ENCODE measurements at places on chromosomes 7 and 10.

DNA sequence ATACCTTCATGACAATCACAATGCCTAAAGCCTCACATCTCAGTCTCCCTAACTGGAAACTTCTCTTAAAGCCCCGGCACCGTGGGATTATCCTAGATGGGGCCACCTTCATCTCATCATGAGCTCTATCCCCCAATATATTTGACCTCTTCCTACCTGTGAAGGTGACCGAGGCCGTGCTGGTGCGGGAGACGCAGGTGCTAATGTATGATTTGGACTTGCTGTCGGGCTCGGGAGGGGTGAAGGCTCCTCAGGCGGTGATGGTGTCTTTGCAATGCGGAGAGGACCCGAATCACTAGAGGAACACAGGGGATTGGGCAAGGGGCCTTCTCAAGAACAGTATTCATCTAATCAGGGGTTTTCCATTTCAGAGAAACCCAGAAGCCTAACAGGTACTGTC lies 168.4 kb downstream of the AMPH start:
- peak; percentile 0 for DNase-seq

DNA sequence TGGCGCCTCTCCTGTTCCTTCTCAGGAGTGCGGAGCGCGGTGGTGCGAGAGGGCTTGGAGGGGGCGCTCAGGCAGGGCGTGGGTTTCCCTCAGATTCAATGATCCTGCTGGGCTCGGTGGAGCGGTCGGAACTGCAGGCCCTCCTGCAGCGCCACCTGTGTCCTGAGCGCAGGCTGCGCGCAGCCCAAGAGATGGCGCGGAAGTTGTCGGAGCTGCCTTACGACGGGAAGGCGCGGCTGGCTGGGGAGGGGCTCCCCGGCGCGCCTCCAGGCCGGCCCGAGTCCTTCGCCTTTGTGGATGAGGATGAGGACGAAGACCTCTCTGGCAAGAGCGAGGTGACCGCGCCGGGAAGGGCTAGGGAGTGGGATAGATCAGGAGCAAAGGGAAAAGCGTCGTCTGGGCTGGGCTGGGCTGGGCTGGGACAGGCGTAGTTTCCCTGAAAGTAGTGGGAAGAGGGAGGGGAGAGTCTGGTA lies 17.0 kb downstream of the FAM131B start:
- DNase-seq: peak; percentile 23

DNA sequence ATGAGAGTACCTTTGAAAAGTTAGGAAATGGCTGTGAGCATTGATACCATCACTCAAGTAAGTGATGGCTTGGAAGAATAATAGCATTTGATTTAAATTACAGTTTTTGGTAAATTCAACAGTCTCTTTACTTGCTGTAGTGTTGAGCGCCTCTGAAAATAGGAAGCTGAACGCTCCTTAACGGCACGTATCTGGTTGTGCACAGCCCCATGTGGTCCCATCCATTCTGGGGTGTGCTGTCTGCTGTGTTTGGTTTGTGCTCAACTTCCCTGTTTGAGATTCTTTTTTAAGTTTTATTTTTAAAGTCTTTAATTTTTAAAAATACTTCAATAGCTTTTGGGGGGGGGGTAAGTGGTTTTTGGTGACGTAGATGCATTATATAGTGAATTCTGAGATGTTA lies 51.5 kb downstream of the DNAJB6 start:
- no peak for DNase-seq

DNA sequence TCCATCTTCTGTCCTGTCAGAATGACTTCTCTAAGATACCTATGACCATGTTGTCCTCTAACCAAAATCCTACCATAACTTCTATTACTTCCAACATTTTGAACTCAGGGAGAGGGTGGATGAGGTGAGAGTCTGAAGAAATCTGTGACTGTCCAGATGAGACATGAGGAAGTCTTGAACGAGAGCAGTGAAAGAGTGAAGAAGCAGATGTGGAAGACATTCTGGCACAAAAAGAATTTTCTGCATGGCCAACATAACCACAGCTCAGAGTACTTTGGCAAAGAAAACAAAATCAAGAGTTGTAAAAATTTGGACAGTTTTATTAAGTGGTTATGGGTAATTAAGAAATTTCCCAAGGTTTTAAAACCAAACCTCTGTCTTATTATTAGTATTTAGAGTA lies 141.6 kb downstream of the CPEB3 start:
- DNase-seq: no peak

DNA sequence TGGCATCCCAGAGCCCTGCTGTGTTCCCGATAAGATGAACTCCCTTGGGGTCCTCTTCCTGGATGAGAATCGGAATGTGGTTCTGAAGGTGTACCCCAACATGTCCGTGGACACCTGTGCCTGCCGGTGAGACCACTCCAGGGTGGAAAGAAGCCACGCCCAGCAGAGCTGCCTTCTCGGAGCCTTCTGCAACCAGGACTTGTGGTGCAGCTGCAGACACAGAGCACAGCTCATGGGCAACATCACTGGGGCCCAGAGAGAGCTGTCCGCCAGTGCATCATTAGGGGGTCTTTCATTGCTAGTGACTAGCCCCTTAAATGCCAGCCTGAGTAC lies 9.6 kb upstream of the GDF2 start:
- no peak for DNase-seq

- no peak for DNase-seq
Observed at GRCh38 chr7:2984091-2984490, 59.6 kb downstream of the CARD11 start.

- DNase-seq: no peak
Observed at GRCh38 chr7:138893258-138893657, 87.9 kb downstream of the KIAA1549 start.

DNA sequence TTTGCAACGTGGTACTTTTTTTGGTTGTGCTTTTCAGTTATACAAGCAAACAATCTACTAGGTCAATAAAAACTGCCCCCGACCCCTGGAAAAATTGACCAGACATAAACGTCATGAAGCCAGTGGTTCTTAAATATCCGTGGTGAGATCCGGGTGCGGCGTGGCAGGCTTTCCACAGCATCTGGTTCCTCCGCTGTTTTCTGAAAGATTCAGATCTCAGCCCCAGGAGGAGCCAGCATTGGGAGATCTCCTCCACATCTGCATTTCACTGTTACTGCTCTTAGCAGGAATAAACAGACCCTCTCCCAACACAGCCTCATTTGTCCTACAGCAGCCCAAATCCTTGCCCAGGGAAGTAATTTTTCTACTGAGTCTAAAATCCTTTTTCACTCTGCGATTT lies 664.3 kb upstream of the FOXK1 start:
- DNase-seq: no peak

DNA sequence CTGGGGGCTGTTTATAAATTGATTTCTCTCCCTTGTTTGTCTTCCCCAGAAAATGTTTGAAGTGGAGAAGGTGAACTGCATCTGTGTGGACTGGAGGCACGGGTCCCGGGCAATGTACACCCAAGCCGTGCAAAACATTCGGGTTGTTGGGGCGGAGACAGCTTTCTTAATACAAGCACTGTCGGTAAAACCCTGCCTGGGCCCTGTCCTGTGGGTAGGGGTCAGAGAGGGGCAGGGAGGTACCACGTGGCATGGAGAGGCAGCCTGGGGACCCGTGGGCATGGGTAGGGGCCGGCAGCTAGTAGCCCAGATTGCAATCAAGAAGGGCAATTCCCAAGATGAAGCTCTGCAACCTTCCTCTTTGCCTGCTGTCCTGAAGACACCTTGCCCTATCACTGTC lies 6.1 kb downstream of the PNLIPRP2 start:
- no peak for DNase-seq

- DNase-seq: no peak
Observed at GRCh38 chr10:77138541-77138940, 499.1 kb downstream of the KCNMA1 start.

- DNase-seq: no peak
Observed at GRCh38 chr10:62625484-62625883, 179.0 kb upstream of the ADO start.

- DNase-seq: peak; percentile 25
Observed at GRCh38 chr7:150322833-150323681, at the start of the genes ACTR3C and LRRC61. TSS of gene ACTR3C (minus strand) at chr7:150323545. CDS start at chr7:150295296, 28,249 bp downstream. TSS of gene LRRC61 (plus strand) at chr7:150323355. CDS start at chr7:150336862, 13,507 bp downstream.

DNA sequence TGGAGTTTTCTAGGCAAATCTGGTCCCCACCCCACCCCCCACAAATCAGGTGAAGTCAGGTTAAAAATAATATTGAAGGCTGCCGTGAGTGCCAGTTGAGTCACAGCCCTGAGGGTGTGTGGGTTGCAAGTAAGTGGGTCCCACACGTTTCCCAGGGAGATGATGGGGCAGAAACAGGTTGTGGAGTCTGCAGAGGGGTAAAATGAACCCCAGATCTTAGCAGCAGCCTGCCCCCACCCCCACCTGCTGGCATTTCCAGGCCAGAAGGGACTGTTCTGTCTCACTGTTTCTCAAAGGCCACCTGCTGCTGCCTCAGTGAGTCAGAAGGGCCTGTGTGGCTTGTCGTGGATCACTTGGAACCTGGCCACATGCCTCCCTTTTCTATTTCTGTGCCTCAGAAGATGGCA lies 59.8 kb upstream of the SMNDC1 start:
- no peak for DNase-seq

DNA sequence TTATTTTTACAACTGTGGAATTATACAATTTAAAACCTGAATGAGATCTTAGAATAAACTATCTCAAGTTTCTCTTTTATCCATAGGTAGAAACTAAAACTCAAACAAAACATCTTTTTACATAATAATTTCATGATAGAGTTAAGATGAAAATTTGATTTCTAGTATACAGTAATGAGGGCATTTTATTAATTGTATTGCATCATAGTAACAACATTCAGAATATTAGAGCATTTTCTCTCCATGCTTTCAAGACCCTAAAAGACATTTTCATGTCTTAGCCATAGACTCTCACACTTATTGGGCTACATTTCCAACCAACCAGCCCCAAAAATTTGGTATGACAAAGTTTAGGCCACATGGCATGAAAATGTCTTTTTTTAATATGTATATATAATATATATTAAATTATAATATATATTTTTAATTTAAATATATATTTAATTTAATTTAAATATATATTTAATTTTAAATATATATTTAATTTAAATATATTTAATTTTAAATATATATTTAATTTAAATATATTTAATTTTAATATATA lies 195.7 kb upstream of the STEAP1 start:
- DNase-seq: no peak

- DNase-seq: no peak
Observed at GRCh38 chr7:111192614-111193413, 101.9 kb downstream of the LRRN3 start.

- no peak for DNase-seq
Observed at GRCh38 chr7:73741600-73741999, 3.0 kb upstream of the ABHD11 start.

DNA sequence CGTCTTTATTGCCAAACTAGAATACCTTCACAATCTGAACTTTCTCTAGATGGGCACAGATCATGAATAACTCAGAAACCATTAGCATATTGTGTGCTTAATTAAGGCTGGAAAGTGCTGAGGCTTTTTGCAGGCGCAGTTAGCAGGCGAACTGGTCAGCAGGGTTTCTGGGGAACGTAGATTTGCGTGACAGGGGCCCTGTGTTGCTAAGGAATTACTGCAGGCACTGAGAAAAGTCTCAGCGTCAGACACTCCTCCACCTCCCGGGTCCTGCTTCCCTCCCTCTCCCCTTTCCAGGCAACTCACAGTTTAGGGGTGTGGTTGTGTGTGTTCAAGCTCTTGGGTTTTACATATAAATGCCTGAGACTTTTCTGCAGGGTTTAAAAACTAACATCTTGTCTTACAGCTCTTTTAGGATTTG lies 2.2 kb downstream of the MAP3K8 start:
- DNase-seq: no peak

DNA sequence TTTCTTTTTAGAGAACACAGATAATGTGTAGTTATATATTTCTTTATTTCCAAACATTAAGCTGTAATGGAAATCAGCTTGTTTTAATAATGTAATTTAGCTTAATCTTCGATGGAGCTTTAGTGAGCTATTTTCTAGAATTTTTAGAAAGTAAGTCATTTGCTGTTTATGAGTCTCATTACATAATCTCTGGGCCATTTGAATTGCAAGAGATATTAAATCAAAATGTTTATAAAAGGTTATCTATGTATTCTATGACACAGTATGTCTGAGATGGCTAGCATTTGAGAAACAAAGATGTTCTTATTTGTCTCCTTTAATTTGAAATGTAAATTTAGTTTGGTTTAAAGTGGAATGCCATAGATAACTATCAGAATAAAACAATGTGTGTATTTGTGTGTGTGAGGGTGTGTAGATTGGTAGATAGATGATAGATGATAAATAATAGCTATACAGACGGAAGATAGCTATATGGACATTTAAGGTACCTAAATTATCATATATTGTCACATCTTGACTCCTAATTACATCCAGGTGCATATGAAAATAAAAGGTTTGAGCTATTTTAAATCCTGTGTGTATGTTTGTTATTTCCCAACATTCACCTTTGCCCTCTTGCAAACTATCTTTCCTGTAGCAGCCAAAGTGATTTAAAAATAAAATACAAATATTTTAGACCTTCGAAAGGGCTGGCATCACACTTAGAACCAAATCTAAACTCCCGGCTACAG lies 478.0 kb upstream of the KLF6 start:
- no peak for DNase-seq

DNA sequence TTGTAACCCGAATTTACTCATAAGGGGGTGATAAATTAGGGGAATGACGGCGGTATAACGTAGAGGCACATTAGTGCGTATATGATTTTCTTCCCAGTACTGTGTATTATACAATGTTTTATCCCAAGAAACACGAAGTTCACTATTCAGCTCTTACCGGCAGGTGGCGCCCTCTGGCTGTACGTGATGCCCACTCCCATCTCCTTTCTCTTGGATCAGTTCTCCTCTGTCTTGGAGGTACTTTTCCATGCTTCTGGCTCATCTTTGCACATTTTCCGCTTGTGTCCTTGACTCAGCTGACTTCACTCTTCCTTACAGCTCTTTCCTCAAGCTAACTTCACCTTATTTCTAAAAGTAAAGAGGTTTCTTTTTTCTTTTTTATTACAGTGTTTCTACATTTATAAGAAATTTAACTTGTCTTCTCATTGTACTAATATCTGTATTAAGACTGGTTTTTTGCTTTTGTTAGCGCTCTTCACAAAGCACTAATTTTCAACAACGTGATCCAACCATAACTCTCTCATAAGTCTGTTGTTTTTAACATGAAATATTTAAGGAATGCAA lies 21.3 kb downstream of the TMEM176B start:
- DNase-seq: peak; percentile 67

- no peak for DNase-seq
Observed at GRCh38 chr7:128189231-128189930, 51.7 kb upstream of the LEP start.

DNA sequence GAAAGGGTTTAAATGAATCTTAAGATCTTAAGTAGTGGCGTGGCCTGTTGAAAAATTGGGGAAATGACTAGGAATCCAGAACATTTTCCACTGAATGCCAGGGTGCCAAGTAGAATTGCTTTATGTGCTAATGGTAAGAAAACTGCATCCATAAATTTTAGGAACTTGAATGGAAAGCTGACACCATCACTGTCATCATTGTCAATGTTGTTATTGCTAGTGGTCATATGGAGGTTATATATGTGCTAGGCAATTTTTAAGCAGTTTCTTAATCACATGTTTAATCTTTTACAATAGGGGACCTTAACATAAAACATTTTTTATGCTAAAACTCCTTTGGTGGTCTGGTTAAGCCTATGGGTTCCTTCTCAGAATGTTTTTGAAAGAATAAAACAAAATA lies 13.1 kb downstream of the MARCHF5 start:
- DNase-seq: no peak

All from activated naive CD4-positive, alpha-beta T cell (primary cell).